ENCODE measurements at places on chromosomes 3 and 15.

GRCh38 chr3:143109861-143110260, 9.7 kb upstream of the CHST2 start:
- DNase-seq: no peak

- no peak for DNase-seq
Observed at GRCh38 chr3:69420781-69421520, 35.1 kb upstream of the FRMD4B start.

DNA sequence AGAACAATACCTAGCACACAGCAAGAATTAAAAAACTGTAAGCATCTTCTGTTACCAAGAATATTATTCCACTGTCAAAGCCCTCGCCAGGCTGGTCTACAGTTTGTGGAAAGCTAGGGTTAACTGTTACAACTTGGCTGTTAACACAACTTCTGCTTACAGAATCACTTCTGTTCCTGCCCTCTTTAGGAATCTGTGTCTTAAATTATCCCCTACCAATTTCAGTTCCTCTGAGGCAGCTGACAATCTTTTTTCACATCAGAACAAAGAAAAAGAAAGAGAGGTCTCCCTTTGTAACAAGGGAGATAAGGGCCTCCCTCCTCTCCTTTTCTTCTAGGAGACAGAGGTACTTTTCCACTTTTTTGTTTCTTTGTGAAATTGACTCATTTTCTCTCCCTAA, 188.9 kb downstream of the FMN1 start:
- DNase-seq: no peak

DNA sequence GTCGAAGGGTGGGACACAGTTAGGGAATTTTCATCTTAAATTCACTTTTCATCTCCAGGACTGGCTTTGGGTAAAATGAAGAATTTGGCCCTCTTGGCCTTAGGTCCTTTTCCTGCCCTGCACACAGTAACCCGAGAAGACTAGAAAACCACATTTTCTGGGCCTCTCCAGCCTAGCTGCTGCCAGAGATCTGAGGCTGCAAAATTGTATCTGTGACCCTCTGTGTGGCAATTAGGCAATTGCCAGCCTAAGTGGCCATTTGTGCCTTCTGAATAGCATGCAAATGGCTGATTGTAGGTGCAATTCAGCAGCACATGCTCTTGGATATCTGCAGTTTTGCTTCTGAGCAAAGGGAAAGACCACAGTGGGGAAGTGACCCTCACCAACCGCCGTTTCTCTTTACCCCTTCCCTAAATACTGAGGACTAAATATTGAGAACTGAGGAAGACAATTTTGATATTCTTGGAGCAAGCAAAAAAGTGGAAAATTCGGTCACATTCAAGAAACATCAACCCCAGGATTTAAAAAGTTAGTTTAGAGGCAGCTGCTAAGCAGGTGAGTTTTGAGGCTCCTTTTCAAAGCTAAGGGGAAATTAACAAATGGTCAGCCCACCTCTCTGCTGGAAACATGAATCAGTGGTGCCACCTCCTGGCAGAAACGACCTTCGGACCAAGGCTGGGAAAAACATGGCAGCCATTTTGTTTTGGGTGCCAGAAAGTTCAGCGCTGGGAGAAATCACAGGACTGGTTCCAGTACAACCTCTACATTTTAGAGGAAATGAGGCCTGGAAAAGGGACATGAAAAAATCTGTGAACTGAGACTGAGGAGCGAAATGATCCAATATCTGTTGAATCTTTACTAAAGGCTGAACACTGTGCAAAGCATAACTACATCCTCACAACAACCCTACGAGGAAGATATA, 56.6 kb upstream of the PRTG start:
- peak; percentile 10 for DNase-seq

DNA sequence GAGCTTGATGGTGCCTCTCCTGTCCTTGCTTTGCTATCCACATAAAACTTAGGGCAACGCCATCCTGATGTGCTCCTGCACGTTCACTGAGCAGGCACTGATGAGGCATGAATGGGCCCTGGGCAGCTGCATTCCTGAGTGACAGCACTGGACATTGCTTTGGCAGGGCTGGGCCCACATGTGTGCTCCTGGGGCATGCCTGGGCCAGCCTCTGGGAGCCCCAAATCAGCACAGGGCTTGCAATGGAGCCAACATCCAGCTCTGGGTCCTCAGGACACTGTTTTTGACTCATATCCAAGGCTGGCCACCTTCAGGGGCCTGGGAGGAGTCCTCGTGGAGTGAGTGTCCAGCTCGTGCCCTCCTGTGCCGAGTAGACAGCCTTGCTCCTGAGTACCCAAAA, 5.9 kb upstream of the TKT start:
- DNase-seq: no peak

GRCh38 chr3:134704556-134704955, 53.7 kb upstream of the KY start:
- no peak for DNase-seq

- DNase-seq: no peak
Observed at GRCh38 chr15:87576486-87577176, 679.9 kb downstream of the NTRK3 start.

DNA sequence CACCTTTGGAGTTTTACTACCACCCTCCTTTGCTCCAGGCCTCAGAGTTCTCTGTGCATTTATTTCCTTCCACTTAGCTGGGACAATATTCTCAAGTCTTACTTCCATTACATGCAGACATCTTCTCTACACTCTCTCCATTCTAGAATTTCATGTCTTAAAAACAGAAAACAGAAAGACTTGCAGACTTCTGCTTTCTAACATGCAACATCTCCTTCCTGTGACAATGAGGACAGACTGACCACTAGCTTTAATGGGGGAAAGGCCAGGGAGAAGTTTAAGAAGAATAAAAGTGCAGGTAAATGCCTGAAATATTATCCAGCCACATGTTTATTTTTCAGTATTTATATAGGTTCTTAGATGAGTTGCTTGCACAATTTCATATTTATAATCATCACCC, 17.1 kb upstream of the CSTA start:
- DNase-seq: no peak

GRCh38 chr15:69232765-69233164, 65.9 kb upstream of the PAQR5 start:
- no peak for DNase-seq

GRCh38 chr15:55660153-55660552, 72.0 kb upstream of the PYGO1 start:
- no peak for DNase-seq

DNA sequence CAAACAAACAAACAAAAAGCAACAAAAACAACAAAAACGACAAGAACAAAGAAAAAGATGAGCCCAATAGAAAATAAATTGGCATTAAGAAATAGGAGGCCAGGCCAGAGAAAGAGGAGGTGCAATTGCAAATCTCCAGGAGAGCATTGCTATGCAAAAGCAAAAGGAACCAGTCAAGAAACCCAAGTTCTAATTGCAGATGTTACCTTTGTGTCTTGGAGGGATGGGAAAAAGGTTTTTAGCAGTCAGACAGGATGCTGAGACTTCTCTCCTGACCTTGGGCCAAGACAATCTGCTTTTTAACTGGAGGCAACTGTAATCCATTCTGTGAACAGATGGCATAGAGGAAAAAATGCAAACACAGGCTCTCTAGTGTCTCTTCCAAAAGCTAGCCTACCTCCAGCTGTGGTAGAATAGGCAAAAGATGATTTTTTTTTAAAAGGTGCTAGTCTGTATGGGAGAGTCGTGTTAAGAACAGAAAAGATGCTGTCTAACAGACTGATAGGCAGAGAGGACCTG, 56.4 kb downstream of the LSAMP start:
- DNase-seq: no peak

DNA sequence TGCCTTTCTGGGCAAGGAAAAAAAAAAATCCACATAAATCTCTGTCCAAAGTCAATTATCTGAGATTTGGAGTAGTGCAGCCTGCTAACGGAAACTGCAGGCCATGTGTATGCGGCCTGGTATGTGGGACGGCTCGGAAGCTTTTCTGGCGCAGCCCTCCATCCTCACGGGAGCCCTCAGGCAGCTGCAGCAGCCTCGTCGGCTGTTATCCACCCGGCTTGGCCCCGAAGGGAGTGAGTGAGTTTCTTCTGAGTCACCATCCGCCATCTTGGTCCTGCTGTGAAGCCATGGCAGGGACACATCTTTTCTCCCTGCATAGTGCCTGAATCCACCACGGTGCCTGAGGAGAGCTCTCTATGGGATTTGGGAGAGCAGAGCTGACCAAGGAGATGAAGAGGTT, 62.8 kb downstream of the POLR2M start:
- no peak for DNase-seq

DNA sequence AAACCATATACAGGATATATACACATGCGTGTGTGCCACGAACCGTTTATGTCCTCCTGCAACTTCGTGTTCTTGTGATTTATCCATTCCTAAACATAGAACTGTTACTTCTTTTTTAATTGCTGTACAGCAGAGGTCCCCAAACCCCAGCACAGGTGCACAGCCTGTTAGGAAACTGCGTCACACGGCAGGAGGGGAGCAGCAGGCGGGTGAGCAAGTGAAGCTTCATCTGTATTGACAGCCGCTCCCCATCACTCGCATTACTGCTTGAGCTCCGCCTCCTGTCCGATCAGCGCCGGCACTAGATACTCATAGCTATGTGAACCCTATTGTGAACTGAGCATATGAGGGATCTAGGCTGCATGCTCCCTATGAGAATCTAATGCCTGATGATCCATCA, 34.9 kb upstream of the NRROS start:
- no peak for DNase-seq

DNA sequence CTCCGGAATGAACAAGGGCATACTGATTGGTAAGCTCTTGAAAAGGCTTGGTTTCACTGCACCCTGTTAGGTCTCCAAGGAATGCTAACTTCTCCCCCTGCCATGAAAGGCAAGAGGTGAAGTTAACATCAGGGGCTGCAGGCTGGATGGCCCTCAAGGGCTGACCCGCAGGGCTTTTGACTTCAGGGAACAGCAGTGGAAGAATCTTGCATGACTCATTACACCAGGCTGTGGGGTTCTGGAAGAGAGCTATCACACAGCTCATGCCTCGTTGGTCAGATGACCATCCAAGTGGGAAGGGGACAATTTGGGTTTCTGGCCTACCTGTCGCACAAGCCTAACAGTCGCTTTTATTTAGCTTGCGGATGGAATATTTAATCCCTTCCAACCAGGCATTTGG, 23.6 kb upstream of the ATG7 start:
- no peak for DNase-seq

- no peak for DNase-seq
Observed at GRCh38 chr3:41265011-41265545, 65.8 kb downstream of the CTNNB1 start.

GRCh38 chr3:21273259-21274025, 477.6 kb downstream of the ZNF385D start:
- no peak for DNase-seq

DNA sequence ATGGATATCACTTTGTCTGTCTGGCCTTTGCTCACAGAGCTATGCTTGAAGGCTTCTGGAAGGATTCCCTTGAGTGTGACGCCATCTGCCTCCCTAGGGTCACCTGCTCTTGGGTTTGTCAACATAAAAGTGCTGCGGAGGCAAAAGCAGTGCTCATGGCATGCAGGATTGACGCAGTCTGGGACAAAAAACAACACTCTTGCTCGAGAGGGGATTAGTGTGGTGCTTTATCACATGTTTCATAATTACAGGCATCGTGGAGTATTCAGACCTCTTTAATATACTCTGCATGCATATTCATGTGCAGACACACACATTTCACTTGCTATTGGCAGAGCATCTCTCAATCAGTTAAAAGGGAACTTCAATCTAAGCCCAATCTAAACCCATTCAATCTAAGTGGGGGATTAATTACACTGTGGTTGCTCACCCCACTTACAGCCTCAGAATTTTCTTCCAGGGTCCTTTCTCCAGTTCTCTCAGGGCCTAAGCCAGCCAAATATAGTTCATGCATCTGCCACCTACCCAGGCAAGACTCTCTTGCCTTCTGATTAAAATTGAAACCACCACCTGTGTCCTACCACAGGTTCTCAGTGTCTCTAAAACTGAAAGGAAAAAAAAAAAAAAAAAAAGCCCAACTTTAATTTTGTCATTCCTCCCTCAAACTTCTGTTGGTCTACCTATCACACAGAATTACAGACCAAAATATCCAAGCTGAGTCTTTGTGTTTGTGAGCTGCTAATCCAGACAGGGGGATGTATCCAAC, 75.6 kb downstream of the BFSP2 start:
- DNase-seq: no peak

DNA sequence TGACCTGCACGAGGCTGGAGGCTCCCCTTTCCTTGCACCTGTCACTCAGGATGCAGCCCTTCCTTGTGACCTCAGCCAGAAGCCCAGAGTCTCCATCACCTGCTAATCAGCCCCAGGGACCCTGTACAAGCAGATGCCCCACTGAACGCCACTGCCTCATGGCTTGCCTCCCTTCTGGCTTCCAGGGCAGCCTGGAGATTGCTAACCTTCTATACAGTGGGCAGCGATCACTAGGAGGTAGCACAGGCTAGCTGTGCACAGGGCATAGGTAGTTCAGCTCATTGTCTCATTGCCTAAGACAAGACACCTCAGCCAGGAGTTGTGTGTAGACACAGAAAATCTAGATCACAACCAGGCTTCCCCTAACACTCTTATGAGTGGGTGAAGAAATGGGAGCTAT, 49.3 kb downstream of the SSUH2 start:
- DNase-seq: no peak

- DNase-seq: no peak
Observed at GRCh38 chr3:188520466-188520865, 366.5 kb downstream of the LPP start.

DNA sequence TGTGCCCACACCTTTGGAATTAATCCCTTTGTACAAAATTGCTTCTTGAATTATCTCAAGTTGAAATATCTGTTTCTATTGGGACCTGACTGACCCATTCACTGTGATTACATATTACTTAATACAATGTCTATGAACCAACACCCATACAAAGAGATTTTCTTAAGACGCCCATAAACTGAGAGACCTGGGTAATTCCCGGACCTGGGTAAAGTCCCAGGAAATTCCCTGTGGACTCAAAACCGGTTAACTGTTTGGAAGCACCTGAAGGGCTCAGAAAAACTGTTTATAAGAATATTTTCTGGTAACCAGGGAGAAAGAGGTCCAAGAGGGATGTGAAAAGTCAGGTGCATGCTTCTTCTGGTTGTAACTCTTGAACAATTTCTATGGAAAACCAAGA, 314.0 kb upstream of the WNT5A start:
- DNase-seq: no peak

GRCh38 chr3:124048967-124049798, 57.3 kb upstream of the ROPN1 start:
- no peak for DNase-seq

DNA sequence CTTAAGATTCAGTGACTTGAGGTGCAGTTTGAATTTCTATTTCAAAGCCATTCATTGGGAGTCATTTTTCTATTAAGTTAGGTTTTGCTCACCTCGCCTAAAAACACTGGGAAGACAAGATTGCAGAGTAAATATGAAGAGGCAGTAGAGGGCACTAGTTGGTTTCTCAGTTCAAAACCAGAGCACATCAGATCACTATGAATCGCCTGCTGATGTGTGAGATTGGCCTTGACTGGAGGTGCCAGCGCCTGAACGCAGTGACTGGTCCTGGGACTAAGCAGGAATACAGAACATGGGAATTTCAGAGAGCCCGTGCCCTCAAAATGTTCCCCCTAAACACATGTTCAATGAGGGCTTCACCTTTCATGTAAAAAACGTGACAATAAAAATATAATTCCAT, 229.0 kb downstream of the ITPR1 start:
- DNase-seq: peak; percentile 44

GRCh38 chr3:12807066-12807465, 10.6 kb downstream of the CAND2 start:
- no peak for DNase-seq

Measured in frontal cortex (tissue), 4 donors.